ENCODE measurements at places on chromosomes 11 and 22.

DNA sequence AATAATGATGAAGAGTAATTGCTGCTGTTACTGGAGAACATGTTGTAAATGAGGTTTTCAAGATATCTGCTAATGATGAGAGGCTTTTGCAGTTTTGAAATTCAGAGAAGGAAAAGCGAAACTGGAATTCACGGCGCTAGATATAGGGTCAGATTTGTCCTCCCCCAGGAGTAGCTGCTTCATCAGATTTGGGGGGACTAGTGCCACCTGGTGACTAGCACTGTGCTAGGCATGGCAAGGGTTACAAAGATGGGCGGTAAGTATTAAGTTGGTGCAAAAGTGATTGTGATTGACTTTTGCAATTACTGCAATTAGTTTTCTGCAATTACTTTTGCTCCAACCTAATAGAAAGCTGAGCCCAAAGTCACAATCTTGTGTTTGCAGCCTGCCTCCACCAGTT is 879.9 kb upstream of the TENM4 start:
- DNase-seq: no peak

- DNase-seq: no peak
Observed at GRCh38 chr11:95337175-95337957, 106.4 kb upstream of the SESN3 start.

GRCh38 chr11:61062181-61062930 is 39.9 kb upstream of the CD5 start:
- DNase-seq: no peak

- no peak for DNase-seq
Observed at GRCh38 chr22:47209040-47209514, 446.6 kb downstream of the TBC1D22A start.

DNA sequence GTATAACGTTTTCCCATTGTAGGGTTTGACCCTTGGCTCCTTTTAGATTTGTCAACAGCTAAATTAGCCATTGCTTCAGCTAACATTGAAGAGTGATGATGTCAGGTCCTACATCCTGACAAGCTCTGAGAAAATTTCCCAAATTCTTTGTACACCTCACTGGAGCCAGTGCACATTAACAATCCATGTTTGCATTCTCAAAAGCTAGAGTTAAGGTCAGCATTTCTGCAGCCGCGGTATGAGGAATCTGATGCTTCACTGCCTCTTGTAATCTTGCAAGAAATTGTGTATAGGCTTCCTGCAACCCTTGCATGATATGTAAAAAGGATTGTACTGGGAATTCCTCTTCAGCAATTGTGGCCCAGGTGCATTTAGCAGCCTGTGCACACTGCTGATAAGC is 33.1 kb upstream of the NCAM1 start:
- DNase-seq: no peak

Measured in stimulated activated CD4-positive, alpha-beta T cell treated with anti-CD3 and anti-CD28 coated beads, Interleukin-1b, Interleukin-23, amount 100 ng/mL, for 1 hour (primary cell).